ENCODE measurements at places on chromosomes 16 and 17.

GRCh38 chr16:29877266-29877961 is 14.4 kb upstream of the CDIPT start:
- peak; percentile 37 for DNase-seq

- DNase-seq, result no peak
Measured at GRCh38 chr16:48126801-48127644, 28.8 kb downstream of the ABCC12 start.

DNA sequence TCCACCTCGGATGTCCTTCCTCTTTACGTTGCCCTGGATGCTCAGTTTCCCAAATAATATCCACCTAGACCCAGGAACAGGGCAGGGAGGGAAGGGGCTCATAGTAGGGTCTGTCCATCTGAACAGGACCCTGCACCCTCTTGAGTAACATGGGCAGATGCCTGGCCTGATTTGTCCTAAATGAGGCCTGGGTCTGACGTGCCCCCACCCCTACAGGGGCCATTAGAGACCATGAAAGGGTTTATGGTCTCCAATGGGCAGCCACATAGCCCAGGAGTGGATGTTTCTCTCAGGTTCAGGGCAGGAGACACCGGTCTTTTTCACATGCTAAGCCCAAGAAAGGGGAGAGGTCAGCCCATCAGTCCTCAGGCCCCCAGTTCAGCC is 6.8 kb downstream of the CACNG1 start:
- DNase-seq, result no peak

DNA sequence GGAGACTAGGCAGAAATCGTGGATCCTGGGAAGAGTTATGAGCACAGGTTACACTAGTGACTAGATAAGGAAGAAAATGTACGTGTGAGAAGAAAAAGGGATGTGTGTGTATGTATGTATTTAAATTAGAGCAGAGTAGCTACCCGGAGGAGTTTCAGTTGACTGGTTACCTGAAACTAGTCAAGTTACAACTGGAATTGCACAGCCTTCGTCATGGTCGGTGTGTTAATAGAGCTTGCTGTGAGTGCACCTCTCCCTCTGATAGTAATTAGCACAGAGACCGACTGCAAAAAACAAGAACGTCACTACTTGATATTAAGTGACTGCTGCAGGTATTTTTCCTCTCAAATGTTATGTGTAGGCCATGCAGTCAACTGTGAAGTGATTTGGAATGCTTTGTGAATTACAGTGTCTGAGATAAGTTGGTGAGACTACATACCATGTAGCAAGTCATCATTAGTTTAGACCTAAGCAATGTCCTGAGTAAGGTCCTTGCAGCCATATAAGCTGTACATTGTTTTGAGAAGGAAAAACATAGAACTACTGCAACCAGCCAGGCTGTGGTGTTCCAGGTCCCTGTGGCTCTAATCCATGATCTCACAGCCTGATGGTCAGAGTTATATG is 95.7 kb downstream of the WNT3 start:
- DNase-seq, result no peak

- no peak for DNase-seq
Measured at GRCh38 chr17:32241640-32242039, 24.0 kb upstream of the RHBDL3 start.

GRCh38 chr17:975371-975915 is 4.1 kb downstream of the NXN start:
- DNase-seq, result peak; percentile 70

- DNase-seq, result no peak
Measured at GRCh38 chr16:586645-587590, 2.9 kb upstream of the RAB40C start.

- peak; percentile 70 for DNase-seq
Measured at GRCh38 chr16:17448640-17449638, 21.8 kb downstream of the XYLT1 start.

- no peak for DNase-seq
Measured at GRCh38 chr16:19512297-19512696, 9.6 kb downstream of the GDE1 start.

GRCh38 chr16:51012396-51012795 is 138.7 kb downstream of the SALL1 start:
- DNase-seq, result no peak

DNA sequence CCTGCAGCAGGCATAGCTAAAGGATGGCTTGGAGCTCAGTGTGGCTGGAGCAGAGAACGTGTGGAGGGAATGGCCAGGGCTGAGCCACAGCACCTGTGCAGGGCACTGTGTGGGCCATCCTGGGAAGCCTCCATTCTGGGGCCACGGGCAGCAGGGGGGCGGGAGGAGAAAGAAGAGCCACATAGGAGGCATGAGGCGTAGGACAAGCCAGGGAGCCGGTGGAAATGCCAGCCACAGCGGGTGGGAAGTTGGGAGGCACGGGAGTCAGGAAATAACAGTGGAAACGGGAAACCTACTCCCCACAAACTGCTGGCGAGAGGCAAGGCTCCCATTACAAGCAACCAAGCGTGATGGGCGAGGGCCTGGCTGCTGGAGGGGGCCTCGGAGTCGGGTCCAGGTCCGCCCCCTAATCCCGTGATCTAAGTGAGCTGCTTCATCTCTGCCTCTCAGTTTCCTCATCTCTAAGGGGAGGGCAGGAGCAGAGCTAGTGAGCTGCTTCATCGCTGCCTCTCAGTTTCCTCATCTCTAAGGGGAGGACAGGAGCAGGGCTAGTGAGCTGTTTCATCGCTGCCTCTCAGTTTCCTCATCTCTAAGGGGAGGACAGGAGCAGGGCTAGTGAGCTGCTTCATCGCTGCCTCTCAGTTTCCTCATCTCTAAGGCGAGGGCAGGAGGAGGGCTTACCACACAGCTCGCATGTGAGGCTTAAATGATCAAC is 104.9 kb downstream of the ADCY9 start:
- no peak for DNase-seq

DNA sequence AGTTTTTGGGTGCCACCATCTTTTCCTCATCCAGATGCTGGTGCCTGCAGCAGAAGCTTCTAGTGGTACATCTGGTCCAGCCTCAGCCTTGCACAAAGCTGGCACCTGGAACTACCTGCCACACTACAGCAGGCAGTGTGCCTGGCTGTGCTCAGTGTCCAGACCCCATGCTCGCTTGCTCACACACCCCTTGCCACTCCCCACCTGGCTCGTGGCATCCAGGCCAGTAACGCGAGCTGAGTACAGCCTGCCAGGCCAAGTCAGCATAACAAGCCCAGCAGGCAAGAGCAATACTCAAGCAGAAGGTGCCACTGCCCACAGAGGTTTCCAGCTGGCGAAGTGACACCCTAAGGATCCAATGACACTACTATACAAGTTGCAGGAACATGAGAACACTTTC is 29.7 kb upstream of the KIF2B start:
- DNase-seq, result no peak

- DNase-seq, result no peak
Measured at GRCh38 chr17:4483012-4483840, 15.5 kb upstream of the SPNS2 start.

DNA sequence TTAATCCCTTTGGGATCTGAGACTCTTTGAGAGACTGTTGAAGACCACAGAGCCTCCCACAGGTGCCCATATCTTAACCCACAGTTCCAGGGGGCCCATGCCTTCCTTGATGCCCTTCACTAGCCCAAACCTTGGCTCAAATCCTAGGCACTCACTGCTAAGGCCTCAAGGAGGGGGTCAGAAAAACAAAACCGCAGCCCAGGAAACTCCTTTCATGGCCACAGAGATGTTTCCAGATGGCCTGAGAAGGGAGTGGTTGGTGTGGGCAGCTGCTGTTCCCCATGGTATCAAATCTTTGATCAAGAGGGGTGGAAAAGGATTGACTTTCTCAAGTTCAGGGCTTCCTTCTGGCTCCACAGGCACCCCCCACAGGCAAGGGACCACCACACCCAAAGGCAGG is 44.7 kb downstream of the CDH1 start:
- DNase-seq, result no peak

All from Ammon's horn (tissue), 1 donor.